ENCODE measurements at places on chromosomes 13 and 19.

DNA sequence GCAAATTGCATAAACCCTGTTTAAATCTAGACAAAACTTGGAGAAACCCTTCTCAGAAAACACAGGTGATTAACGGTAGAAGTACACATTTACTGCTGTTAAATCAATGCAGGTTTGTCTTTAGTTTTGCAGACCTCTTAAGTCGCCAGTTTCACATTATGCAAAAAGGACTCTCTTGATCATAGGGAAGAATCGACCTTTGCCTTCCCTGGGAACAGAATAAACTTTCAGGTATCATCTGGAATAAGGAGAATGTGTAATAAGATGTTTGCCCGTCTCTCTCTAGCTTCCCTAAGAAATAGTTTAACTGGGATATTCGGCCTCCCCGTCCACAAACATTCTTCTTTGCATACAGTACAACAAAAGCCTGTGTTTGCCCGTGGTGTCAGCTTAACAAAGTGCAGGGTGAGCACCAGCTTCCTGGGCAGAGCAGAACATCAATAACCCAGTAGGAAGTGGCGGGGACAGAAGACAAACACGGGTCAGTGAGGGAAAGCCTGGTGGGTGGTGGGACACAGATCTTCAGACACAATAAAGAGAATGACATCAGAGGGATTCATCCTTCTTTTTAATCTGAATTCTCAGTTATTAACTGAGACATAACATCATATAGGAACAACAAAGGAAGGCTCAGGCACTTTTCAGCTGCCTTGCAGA, 1077.7 kb upstream of the SLC10A2 start:
- DNase-seq = no peak

DNA sequence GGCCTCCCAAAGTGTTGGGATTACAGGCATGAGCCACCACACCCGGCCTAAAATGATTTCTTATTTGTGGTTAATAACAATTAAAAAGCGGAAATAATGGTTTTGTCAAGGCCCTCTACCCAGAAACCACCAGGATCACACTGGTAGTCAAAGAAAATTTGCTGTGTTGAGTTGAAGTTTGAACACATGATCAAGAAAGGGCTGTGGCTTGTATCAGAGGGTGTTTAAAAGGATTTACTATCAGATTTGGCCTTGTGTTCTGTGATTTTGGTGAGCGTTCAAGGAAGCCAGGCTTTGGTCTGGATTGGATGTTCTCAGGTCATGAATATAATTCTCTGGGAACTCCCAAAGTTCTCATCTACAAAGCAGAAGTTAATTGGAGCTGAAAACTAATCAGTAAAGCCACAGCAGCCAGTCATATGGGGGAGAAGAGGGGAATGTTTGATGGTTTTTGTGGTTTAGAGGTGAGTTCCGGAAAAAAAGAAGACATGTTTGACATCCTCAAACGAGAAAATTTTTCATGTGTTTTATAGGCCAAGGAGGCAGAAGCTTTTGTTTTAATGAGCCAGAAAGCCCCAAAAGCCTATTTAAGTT, 10.6 kb upstream of the ZNF556 start:
- peak; percentile 27 for DNase-seq

DNA sequence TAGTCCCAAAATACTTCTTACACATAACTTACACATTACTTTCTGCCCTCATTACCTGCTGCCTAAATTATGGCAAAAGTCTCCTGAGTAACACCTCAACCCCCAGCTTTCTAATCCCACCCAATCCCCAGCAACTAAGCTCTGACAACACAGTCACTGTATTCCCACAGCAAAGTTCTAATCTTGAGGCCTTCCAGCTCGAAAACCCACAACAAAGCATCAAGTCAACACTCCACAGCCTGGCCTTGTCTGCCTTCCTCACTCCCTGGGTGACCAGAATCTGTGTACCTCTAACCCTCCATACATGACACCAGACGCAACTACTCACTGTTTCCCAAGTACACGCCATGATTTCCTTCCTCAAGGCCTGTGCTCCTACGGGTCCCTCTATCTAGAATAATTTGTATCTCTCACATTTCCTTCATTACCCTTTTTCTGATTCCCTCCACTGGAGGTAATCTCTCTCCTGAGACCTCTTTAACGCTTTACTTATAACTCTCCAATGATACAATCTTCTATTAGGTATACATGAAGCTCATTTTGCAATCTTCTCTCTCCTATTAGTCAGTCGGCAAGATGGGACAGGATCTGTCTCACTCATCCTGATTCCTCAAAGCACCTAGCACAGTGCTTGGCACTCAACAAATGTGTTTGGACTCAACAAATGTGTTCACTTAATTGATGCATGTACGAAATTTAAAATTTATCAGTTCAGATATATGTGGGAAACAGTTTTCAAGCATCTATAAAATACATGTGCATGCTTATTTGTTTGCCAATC, 87.6 kb upstream of the DOCK9 start:
- no peak for DNase-seq

DNA sequence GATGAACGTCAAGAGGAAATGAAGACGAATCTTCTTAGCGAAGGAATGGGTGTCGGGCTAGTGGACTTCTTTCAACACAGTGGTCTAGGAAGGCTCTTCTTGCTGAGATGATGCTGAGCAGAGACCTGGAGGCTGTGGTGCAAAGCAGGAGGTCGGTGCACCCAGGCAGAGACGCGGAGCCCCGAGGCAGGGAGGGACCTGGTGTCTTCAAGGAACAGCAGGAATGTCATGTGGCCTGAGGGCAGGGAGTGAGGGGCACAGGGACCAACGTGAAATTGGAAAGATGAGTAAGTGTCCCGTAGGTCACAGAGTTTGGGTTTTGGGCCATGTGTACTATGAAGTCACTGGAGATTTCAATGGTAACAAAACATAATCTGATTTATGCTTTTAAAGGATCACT, 11.4 kb upstream of the CDC42EP5 start:
- DNase-seq = no peak

DNA sequence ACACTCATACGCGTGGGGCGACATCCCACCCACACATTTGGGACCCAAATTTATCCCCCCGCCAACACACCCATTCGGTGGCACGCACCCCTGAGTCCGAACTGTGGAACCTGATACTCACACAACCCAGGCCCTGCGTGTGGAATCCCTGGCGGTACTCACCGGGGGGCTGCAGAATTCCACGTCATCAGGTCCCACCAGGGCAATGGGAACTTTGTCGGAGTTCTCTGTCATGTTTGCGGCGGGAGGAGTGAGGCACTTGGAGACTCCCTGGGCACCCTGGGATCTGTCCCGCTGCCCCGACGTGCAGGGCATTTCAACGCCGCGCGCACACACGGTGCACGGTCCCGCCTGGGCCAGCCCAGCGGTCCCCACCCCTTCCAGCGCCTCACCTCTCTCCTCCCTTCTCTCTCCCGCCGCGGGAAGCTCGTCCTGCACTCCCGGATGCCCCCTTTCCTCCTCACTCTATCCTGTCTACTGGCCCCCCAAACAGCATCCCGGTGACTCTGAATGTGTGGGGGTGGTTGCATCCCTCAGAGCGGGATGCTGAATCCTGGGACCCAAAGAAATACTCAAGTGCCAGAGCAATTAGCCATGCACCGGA, at the start of gene CNMD:
TSS of gene CNMD (minus strand) at position 353 of the 604 bp plus-strand sequence. CDS start at position 234, 119 bp downstream.
- DNase-seq = no peak

- DNase-seq = peak; percentile 40
Measured at GRCh38 chr13:32267836-32268439, 47.2 kb downstream of the ZAR1L start.

- no peak for DNase-seq
Measured at GRCh38 chr19:4588291-4588761, 28.8 kb upstream of the SEMA6B start.

GRCh38 chr19:10552510-10553053, 8.9 kb downstream of the ATG4D start:
- no peak for DNase-seq

DNA sequence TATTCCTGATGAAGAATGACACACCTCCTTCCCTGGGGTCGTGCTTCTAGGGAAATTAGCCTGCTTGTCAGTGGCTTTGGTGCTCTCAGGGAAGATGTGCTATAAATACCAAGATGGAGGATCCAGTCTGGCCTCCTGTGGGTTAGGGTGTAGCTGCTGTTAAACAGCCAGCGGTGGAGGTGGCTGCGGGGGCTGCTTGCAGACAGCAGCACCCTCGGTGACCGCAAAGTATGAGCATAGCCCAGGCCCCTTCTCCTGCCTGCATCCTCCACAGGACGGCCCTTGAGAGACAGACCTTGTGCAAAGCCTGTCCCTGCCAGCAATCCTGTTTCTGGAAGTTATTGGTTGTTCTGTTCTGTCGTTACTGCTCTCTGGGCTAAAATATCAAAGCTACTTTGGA, 11.4 kb downstream of the VSTM2B start:
- DNase-seq = no peak

- DNase-seq = no peak
Measured at GRCh38 chr13:26010487-26011207, 41.2 kb downstream of the SHISA2 start.

- no peak for DNase-seq
Measured at GRCh38 chr13:23510979-23511735, 59.1 kb upstream of the TNFRSF19 start.

DNA sequence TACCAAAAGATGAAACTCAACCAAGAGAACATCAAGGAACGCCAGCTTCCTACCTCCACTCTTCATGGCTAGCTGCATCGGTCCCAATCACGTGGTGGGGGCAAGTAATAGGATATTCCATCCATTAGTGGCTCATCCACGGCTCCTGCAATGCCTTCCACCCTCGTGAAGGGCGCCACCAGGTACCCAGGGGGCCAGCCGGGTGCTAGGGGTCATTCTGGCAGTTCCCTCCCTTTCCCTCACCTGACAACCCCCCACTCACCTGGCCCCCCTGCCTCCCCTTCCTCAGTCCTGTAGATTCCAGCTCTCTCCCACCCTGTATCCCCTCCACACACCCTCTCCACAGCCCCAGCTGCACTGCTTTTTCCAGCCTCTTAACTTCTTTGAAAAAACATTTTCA, 161.9 kb downstream of the URI1 start:
- DNase-seq = no peak

DNA sequence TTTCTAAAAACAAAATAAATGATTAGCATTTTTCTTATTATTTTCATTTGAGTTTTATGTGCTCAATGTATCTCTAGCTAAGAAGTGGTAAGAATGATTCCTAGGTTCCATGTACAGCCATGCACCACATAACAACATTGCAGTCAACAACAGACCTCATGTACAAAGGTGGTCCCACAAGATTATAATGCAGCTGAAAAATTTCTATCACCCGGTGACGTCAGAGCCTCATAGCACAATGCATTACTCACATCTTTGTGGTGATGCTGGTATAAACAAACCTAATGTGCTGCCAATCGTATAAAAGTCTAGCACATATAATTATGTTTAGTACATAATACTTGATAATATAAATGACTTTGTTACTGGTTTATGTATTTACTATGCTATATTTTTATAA, 120.5 kb downstream of the SLC7A1 start:
- no peak for DNase-seq

GRCh38 chr13:78540058-78540457, 63.3 kb downstream of the POU4F1 start:
- DNase-seq = no peak

DNA sequence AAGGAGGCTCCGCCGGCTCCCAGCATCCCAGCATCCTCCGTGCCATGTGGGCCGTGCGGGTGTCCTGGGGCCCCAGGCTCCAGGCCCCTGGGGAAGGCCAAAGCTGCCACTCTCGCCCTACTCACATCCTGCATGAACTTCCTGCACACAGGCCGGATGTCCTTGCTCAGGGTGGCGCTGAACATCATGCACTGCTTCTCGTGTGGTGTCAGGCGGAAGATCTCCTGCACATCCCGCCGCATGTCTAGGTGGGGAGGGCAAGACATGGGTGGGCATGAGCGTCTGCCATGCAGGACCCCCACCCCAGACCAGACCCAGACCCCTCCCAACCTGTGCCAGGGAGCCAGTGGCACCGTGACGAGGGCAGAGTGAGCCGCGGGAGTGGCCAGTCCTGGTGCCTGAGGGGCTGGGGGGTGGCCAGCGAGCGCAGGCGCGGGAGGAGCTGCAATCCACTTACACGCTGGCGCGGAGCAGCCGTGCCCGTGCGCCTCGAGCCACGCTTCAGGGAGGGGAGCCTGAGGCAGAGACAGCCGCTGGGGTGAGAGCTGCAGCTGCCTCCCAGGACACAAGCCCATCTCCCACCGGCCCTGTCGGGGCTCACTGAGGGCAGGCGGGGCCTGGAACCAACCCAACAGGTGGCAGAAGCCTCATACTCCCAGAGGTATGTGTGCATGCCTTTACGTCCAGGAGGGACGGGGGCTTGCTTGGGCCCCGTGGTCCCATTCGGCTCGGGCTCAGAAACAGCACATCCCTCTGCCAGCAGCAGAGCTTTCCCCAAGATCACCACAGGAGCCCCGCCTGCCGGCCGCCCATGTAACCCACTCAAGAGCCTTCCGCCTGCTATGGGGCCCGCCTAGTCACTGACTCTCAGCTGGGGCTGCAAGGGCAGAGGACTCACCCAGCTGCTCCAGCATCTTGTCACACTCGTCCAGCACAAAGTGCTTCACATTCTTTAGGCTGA, 8.8 kb downstream of the DDX39A start:
- DNase-seq = no peak

DNA sequence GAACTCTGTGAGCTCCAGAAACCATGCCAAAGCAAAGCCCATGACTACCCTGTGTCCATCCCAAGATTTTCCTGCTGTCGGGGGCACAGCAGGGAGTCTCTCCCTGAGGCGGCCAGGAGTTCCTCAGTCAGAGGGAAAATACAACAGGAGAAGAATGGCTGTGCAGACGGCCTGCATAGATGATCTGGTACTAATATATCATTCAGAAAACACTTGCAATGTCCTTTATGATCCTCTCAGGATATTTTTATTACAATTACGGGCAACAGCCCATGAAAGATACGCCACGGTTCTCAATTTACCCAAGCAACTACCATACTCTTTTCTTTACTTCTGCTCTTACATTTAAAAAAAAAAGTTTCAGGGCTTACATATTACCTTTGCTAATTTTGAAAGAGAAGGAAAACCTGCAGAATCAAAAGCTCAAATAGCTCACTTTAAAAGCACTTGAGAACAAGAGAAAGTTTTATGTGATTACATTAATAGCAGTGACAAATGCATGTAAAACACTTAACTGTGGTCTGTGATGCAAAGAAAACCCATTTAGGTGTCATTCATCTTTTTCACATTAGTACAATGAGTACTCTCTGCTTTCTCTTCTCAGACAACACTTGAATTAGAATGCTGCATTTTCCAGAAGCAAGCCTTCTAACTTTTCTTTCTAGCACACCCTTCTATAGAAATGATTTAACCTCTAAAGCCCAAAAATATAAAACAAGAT, 460.8 kb downstream of the KLF5 start:
- DNase-seq = no peak

- DNase-seq = peak; percentile 91
Measured at GRCh38 chr19:3761382-3762129, at the start of gene APBA3. TSS of gene APBA3 (minus strand) at chr19:3761692. CDS start at chr19:3760264, 1,428 bp downstream.

- no peak for DNase-seq
Measured at GRCh38 chr13:111881700-111882099, 185.2 kb upstream of the SOX1 start.

DNA sequence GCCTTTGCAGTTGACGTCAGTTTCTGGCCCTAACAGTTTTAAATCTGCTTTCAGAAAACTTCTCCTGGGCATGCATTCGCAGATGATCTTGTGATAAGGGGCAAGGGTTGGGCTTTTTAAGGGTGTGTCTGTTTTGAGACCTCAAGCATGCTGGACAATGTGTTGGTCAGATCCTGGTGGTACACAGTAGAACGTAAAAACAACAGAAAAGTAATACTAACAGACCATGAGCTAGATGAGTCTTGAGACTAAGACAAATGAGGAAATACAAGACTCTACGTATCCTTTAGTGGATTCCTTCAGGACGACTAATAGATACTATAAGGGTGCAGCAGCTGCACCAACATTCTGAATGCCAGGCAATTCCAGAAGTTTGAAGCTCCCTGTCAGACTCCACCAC, 237.6 kb downstream of the DNAJC15 start:
- DNase-seq = no peak

- DNase-seq = no peak
Measured at GRCh38 chr19:45739498-45740439, 6.5 kb downstream of the MEIOSIN start.

All from naive thymus-derived CD8-positive, alpha-beta T cell (primary cell).